AG10803 (cell line): ENCODE measurements at places on chromosomes 3 and 15.
A peak's percentile ranks its signal among the peaks of the same experiment; 100 is the strongest.

GRCh38 chr15:69718916-69719315 is 266.3 kb downstream of the RPLP1 start:
- DNase-seq = no peak

DNA sequence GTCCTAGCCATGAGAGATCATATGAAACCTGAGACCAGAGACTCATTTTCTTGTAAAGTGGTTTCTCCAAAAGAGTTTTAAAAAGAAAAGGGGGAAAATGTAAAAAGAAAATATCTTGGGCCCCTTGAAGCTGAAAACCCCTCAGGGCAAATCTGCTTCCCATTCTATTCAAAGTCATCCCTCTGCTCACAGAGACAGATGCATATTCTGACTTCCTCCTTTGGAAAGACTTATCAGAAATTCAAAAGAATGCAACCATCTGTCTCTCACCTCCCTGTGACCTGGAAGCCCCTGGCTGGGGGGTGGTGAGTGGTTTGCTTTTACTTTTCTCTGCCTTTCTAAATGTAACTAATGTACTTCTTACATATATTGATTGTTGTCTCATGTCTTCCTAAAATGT is 1154.8 kb downstream of the NSUN3 start:
- no peak for DNase-seq

GRCh38 chr3:195129644-195130492 is 141.1 kb downstream of the XXYLT1 start:
- no peak for DNase-seq

- DNase-seq = peak; percentile 10
Observed at GRCh38 chr3:114336122-114336697, 42.4 kb downstream of the TIGIT start.

DNA sequence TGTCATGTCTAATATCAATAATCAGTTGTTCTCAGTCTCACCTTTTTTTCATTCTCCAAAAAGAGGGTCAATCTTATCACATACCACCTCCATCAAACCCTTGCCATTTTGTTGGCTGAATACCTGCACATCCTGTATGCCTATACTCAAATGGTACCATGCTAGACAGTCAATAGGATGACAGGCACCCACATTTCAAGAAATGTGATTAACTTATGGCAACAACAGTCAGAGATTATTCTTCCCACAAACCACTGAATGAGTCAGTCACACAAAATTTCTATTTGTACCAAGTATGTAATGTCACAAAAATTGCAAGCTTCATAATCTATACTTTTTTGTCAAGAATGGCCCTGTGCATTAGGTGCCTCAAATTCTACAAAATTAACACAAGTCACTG is 5.1 kb upstream of the SLC27A2 start:
- DNase-seq = no peak

- peak; percentile 92 for DNase-seq
Observed at GRCh38 chr15:57537072-57537471, 54.6 kb upstream of the MYZAP start.

GRCh38 chr15:85598718-85599398 is 195.9 kb downstream of the KLHL25 start:
- no peak for DNase-seq

DNA sequence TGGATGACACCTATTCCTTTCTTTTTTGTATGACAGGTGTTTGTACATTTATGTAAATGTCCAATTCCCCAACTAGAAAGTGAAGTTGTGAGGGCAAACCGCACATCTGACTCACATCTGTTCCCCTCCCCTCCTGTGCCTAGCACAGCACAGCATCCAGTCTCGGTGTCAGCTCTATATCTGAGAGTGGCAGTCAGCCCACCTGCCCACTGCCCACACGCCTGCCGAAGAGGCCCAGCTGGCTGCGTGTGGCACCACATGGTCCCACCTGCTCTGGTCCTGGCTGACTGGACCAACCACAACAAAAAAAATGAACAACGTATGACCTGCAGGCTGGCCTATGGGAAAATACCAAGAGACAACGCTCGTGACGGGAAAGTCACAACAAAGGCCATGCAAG is 62.8 kb downstream of the XXYLT1 start:
- no peak for DNase-seq

- no peak for DNase-seq
Observed at GRCh38 chr3:33915796-33916546, 117.5 kb downstream of the PDCD6IP start.

GRCh38 chr3:161199926-161200325 is 21.2 kb upstream of the NMD3 start:
- DNase-seq = no peak

DNA sequence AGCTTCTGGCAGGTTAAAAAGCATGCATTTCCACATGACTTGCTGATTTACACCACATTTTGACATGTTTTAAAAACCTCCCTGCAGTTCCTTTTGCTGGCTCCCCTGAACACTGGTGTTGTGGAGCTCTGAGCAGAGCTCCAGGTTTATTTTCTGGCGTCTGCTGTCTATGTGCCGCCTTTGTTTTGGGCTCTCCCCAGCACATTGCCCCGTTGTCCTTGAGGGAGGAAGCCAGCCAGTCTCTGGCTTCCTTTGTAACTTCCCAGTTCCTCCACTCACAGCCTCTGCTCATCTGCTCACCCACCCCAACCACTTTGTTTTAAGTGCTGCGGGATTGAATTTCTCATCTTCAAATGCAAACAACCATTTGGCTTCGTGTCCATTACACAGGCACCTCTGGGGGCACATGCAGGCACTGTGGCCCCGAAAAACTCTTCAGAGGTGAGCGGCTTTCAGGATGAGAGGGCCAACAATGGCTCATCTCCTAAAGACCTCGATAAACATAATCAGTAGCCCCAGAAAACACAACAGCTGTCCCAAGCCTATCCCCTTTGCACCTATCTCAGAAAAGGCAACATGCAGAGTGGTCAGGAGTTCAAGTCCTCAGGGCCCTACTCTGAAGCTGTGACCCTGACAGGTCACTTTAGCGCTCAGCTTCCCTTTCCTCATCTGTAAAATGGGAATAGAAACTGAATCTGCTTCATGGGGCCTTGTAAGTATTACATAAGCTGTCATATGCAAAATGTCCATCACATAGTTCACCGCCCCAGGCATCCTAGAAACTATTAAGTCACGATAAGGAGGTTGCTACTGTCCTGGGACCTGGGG is 1.3 kb upstream of the MEF2A start:
- peak; percentile 36 for DNase-seq

DNA sequence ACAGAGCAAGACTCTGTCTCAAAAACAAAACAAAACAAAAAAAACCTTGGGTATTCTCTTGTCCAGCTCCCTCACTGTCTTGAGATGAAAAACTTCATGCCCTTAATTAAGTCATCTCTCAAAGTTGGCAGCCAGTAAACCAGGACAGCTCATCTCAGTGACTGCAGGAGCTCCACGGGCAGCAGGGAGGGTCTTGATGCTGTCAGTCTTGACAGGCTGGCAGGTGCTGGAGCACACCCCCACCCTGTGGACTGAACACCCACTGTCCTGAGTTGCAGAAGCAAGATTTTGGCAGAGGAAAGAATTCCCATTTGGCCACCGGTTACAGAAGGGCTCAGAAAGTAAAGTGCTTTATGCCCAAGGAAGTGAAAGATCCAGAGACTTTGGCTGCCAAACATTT is 8.0 kb downstream of the DNAJA4 start:
- no peak for DNase-seq

GRCh38 chr15:55658886-55659285 is 70.7 kb upstream of the PYGO1 start:
- no peak for DNase-seq

DNA sequence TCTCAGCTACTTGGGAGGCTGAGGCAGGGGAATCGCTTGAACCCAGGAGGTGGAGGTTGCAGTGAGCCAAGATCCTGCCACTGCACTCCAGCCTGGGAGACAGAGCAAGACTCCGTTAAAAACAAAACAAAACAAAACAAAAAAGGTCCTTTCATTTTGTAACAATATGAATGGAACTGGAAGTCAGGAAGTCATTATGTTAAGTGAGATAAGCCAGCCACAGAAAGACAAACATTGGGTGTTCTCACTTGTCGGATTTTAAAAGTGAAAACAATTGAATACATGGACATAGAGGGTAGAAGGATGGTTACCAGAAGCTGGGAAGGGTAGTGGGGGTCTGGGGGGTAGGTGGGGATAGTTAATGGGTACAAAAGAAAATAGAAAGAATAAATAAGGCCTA is 12.5 kb upstream of the B3GALNT1 start:
- no peak for DNase-seq

DNA sequence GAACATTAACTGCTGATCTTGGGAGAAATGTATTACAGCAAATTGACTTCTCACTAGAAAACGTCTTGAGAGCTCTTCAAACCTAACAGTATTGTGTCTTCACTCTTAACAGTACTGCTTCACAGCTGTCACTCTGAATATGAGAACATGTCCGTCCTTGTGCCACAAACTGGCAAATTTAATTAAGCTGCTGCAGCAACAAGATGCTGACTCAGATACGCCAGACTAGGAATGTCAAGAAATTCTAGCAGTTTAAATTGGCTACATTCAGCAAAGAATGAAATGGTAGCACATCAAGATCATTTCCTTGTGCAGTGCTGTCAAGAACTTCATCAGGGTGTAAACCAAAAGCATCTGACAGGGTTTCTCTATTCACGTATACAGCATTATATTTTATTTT is 7.6 kb downstream of the ICE2 start:
- peak; percentile 25 for DNase-seq

DNA sequence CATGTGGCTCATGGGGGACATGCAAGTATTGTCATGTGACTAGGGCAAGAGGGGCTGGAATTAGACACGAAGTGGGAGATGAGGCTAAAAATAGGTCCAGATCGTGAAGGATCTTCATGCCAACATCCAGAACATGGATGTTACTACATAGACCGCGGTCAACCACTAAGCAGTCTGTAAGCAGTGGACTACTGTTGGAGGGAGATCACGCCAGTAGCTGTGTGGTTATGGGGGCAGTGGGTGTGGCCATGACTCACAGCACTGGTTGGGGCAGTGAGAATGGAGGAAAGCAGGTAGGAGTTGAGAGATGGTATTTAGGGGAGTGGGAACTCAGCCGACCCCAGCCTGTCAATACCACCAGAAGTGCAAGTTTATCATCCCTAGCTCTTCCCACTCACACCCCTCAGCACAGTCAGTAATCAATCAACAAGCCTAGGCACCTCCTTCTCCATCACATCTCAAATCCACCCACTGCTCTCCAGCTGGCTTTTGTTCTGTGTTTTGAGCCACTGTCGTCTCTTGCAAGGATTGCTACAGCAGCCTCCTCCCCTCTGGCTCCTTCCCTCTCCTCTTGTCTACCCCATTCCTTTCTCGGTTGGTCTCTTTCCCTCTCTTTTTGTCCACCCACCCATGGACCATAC is 107.2 kb upstream of the ABHD17C start:
- peak; percentile 36 for DNase-seq

- no peak for DNase-seq
Observed at GRCh38 chr15:100831467-100831866, 48.2 kb upstream of the ALDH1A3 start.

- no peak for DNase-seq
Observed at GRCh38 chr3:140376136-140376889, 301.6 kb upstream of the TRIM42 start.

DNA sequence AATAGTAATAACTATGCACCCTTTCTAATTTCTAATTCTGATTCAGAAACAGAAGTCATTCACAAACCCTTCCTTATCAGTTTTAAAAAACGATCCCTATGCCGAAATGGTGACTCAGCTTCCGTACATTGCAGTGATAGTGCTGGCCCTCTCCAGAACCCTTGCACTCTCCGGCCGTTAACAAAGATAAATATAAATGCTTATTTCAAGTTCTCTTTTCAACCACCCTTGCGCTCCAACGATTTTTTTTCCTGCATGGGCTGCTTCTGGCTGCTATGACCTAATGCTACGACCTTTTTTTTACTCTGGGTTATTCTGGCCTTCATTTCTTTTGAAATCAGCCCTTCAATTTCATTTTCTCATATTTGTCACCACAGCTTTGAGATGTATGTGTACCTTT is 646.2 kb downstream of the NTRK3 start:
- DNase-seq = no peak

GRCh38 chr3:53604232-53604631 is 109.8 kb downstream of the CACNA1D start:
- DNase-seq = no peak

GRCh38 chr3:79038057-79038456 is 729.7 kb downstream of the ROBO1 start:
- DNase-seq = no peak

DNA sequence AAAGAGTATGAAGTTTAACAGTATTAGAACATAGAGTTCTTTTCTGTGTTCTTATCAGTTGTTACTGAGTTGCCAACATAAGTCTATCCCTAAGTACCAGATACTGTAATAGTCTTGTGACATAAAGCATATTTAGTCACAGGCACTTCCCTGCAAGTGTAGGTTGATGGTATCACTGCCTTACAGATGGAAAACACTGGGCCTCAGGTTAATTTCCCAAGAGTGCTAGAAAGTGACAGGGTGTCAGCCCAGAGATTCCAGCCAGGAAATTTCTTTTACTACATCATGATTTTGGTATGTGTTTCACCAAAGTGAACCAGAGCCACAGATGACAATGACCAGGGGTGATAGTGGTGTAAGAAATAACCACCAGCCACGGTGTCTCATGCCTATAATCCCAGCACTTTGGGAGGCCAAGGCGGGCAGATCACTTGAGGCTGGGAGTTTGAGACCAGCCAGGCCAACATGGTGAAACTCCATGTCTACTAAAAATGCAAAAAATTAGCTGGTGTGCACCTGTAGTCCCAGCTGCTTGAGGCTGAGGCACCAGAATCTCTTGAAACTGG is 3.2 kb downstream of the EIF1B start:
- DNase-seq = peak; percentile 42

DNA sequence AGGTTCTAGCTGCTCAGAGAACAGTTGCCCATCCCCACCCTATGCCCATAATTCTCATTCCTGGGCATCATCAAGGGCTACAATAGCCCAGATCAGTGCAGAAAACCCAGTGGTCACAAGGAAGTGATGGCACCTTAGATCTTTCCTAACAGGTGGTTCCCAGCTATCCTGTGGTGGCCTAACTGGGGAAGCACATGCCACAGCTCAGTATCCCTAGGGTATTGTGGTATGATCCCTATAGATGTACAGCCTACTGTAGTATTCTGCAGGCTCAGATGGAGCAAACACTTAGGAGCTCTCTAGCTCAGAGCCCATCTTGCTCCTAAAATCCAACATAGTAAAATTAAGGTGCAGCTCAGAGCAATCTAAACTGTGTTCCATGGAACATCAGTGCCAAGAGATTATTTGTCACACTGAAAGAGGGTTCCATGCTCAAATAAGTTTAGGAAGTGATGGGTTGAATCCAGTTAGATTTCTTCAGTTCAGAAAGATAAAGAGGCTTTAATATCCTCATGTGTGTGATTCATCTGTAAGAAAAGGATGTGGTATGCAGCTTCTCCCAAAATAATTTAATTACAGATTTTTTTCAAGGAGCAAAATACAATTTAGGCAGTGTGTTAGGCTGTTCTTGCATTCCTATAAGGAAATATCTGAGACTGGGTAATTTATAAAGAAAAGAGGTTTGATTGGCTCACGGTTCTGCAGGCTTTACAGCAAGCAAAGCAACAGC is 4.4 kb downstream of the A4GNT start:
- no peak for DNase-seq

DNA sequence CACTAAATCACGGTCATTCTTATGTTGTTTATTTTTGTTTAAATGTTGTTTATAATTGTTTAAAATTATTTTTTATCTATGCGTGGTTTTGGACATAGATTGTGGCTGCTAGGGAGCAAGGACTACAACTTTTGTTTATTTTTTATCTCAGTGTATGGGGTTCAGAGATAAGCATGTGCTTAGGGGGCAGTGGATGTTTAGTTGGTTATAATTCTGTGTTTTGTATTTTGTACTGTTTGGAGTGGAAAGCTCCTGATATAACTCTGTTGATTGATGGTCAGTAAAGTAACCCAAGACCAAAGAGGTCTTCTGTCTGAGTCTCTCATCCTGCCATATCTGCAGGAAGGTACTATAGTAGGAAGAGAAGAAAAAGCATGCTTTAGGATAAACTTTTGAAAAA is 36.5 kb upstream of the NPHP3 start:
- no peak for DNase-seq
